ENCODE measurements at places on chromosomes 12 and 14. TPM values are rescaled to one million over a fixed set of nuclear protein-coding genes. Genes with fewer than 3 reads are reported as not detected.

- peak overlapping the region; percentile 94 for H3K27ac ChIP-seq
- peaks cover 95% of the 10 kb centered on the region for H3K4me1 ChIP-seq
- no peaks in the 10 kb centered on the region for H3K27me3 ChIP-seq
- no peaks in the 10 kb centered on the region for H3K36me3 ChIP-seq
- H3K4me3 ChIP-seq = no peak overlapping the region
Measured at GRCh38 chr14:61562321-61563161, 132.8 kb upstream of the HIF1A start.

Gene CATSPERB
- total RNA-seq = not detected

GRCh38 chr14:99179506-99179905 is 92.5 kb downstream of the BCL11B start:
- H3K4me3 ChIP-seq = no peak overlapping the region
- no peaks in the 10 kb centered on the region for H3K4me1 ChIP-seq
- H3K27ac ChIP-seq = no peak overlapping the region
- DNase-seq = no peak
- no peaks in the 10 kb centered on the region for H3K36me3 ChIP-seq

- H3K4me1 ChIP-seq = no peaks in the 10 kb centered on the region
- DNase-seq = no peak
- no peak overlapping the region for H3K4me3 ChIP-seq
- H3K36me3 ChIP-seq = no peaks in the 10 kb centered on the region
- no peak overlapping the region for H3K27ac ChIP-seq
Measured at GRCh38 chr14:54387328-54387727, 9.5 kb upstream of the CDKN3 start.

Gene ATL1
- total RNA-seq = 7.4 TPM

DNA sequence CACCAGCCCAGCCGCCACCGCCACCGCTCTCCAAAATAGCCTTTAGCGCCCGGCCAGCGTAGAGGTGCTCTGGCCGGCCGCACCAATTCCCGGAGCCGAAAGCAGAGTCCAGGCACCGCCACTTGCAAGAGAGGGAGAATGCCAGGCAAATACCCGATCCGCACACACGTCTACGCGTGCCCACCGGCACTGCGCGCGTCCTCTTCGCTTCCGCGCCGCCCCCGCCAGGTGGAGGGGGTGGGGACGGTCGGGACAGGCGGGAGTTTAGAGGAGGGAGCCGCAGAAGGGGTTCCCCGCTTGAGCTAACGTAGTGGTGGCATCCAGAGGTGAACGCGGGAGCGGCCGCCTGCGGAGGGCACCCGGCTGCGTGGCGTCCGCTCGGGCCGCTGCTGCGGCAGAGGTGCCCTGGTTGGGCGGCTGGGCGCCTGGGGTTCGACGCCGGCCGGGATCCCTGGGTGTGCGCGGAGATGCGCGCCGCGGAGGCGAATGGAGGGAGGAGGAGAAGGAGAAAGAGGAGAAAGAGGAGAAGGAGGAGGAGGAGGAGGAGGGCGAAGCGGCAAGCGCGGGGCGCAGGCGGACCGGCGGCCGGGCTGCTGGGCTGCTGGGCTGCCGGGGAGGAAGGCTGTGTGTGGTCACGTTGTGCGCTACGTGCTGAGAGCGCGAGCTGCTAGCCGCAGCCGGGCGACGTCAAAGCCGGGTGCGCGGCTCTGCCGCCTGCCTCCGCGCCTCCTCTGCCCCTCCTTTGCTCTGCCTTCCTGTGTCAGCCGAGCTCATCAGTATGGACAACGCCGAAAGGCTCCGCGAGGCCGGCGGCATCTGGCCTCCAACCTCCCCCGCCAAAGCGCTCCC is at the start of gene MDGA2:
TSS of gene MDGA2 (minus strand) at position 140 of the 849 bp plus-strand sequence.
- no peak within 1 kb of the TSS for H3K27ac ChIP-seq
- peaks cover 66% of the 10 kb centered on the region for H3K27me3 ChIP-seq
- H3K4me1 ChIP-seq = peaks cover 20% of the 10 kb centered on the region
- H3K36me3 ChIP-seq = no peaks in the 10 kb centered on the region
- peak within 1 kb of the TSS; percentile 75 for H3K4me3 ChIP-seq

Gene RNF212B
- not detected for total RNA-seq

- no peak overlapping the region for H3K4me3 ChIP-seq
- H3K36me3 ChIP-seq = no peaks in the 10 kb centered on the region
- peaks cover 40% of the 10 kb centered on the region for H3K4me1 ChIP-seq
- DNase-seq = peak; percentile 70
- peak overlapping the region; percentile 88 for H3K27ac ChIP-seq
- no peaks in the 10 kb centered on the region for H3K27me3 ChIP-seq
Measured at GRCh38 chr14:64566651-64567122, 16.9 kb downstream of the PPP1R36 start.

- peaks cover 12% of the 10 kb centered on the region for H3K27me3 ChIP-seq
- DNase-seq = no peak
- no peak overlapping the region for H3K4me3 ChIP-seq
- H3K36me3 ChIP-seq = no peaks in the 10 kb centered on the region
- H3K4me1 ChIP-seq = no peaks in the 10 kb centered on the region
Measured at GRCh38 chr12:4240161-4240783, 33.3 kb upstream of the CCND2 start.

Gene ARID4A
- 19.1 TPM for total RNA-seq

GRCh38 chr14:69317102-69317755 is 57.3 kb downstream of the GALNT16 start:
- H3K27ac ChIP-seq = peak overlapping the region; percentile 83
- no peaks in the 10 kb centered on the region for H3K36me3 ChIP-seq
- peak; percentile 89 for DNase-seq
- H3K27me3 ChIP-seq = no peaks in the 10 kb centered on the region

- H3K27me3 ChIP-seq = no peaks in the 10 kb centered on the region
- H3K36me3 ChIP-seq = no peaks in the 10 kb centered on the region
- peak overlapping the region; percentile 63 for H3K27ac ChIP-seq
- peaks cover 50% of the 10 kb centered on the region for H3K4me1 ChIP-seq
Measured at GRCh38 chr14:100305324-100306100, 732 bp downstream of the SLC25A29 start.

DNA sequence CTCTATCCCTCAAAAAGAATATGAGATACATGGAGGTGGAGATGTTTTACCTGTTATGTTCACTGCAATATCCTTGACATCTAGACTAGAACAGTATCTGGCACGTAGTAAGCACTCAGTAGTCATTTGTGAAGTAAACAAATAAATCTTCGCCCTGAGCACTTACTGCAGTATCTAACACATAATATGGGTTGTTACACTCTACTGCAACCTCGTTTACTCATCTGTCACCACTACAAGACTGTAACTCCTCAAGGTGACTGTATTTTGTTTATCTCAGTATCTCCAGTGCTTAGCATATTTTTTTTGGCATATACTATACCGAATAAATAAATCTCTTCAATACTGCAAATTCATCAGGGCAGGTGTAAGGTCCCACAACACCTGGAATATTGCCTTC is 66.1 kb downstream of the WASHC3 start:
- H3K4me1 ChIP-seq = no peaks in the 10 kb centered on the region
- peaks cover 34% of the 10 kb centered on the region for H3K27me3 ChIP-seq
- no peak for DNase-seq
- H3K36me3 ChIP-seq = no peaks in the 10 kb centered on the region
- no peak overlapping the region for H3K27ac ChIP-seq

Gene NXPH4
- 62.6 TPM for total RNA-seq

- H3K27me3 ChIP-seq = no peaks in the 10 kb centered on the region
- peak overlapping the region; percentile 63 for H3K27ac ChIP-seq
- H3K36me3 ChIP-seq = no peaks in the 10 kb centered on the region
- no peak for DNase-seq
Measured at GRCh38 chr14:76940021-76940760, 88.3 kb downstream of the IRF2BPL start.

Gene LRR1
- total RNA-seq = 8.1 TPM

- no peak overlapping the region for H3K4me3 ChIP-seq
- H3K36me3 ChIP-seq = no peaks in the 10 kb centered on the region
- no peak for DNase-seq
- H3K27ac ChIP-seq = no peak overlapping the region
- peaks cover 54% of the 10 kb centered on the region for H3K4me1 ChIP-seq
Measured at GRCh38 chr12:75709503-75709902, 198.1 kb upstream of the KRR1 start.

DNA sequence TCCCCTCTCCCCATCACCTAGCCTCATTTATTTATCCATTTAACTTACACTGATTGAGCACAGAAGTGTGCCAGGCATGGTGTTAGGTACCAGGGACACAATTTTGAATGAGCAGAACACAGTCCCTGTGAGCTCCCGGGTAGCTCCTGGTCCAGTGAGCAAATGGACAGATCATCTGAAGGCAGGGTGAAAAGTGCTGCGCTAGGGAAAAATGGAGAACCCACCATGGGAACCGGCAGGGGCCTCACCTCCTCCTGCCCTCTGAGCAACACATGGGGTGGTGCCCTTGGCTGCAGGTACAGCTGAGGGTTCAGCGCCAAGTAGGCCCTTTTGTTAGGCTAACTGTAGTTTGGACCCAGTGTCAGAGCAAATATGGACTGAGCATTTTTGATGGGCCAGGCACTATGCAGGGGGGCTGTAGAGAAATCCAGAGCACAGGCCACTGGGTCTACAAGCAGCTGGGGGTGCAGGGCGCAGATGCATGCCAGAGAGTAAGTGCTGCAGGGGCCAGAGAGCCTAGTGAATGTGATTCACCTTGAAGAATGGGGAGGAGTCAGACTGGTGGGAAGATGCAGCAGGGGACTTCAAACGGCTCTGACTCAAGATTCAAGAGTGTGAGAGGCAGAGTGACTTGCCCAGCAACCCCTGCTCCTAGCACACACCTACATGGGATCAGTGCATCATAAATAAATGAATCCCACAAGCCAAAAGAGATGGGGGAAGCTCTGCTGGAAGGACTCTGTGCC is 28.2 kb downstream of the LTBP2 start:
- H3K27ac ChIP-seq = peak overlapping the region; percentile 85
- H3K36me3 ChIP-seq = peaks cover 48% of the 10 kb centered on the region
- no peak overlapping the region for H3K4me3 ChIP-seq
- DNase-seq = no peak
- peaks cover 61% of the 10 kb centered on the region for H3K4me1 ChIP-seq

Gene WNT5B
- 99.5 TPM for total RNA-seq

Gene GDF11
- total RNA-seq = 11.6 TPM

Gene GLS2
- total RNA-seq = 0.31 TPM

Gene TMEM116
- 12.6 TPM for total RNA-seq

- peaks cover 11% of the 10 kb centered on the region for H3K4me1 ChIP-seq
- no peak overlapping the region for H3K27ac ChIP-seq
- H3K4me3 ChIP-seq = no peak overlapping the region
- H3K27me3 ChIP-seq = no peaks in the 10 kb centered on the region
- no peak for DNase-seq
- H3K36me3 ChIP-seq = no peaks in the 10 kb centered on the region
Measured at GRCh38 chr14:32350020-32350419, 20.9 kb downstream of the AKAP6 start.

Gene TRPV4
- 1.3 TPM for total RNA-seq

- H3K4me3 ChIP-seq = no peak overlapping the region
- H3K27ac ChIP-seq = no peak overlapping the region
- H3K27me3 ChIP-seq = no peaks in the 10 kb centered on the region
Measured at GRCh38 chr12:103865151-103865730, 24.2 kb upstream of the NT5DC3 start.

Gene CKB
- 25.4 TPM for total RNA-seq

- peak overlapping the region; percentile 82 for H3K27ac ChIP-seq
- no peak overlapping the region for H3K4me3 ChIP-seq
- DNase-seq = no peak
- H3K27me3 ChIP-seq = no peaks in the 10 kb centered on the region
- no peaks in the 10 kb centered on the region for H3K36me3 ChIP-seq
Measured at GRCh38 chr14:52080808-52081755, 12.2 kb upstream of the NID2 start.

Gene POTEG
- total RNA-seq = not detected

GRCh38 chr12:34244608-34245007 is 222.3 kb downstream of the ALG10 start:
- H3K36me3 ChIP-seq = no peaks in the 10 kb centered on the region
- H3K4me3 ChIP-seq = no peak overlapping the region
- DNase-seq = peak; percentile 1
- no peaks in the 10 kb centered on the region for H3K4me1 ChIP-seq
- H3K27ac ChIP-seq = no peak overlapping the region

GRCh38 chr14:56135001-56135400 is 16.8 kb downstream of the PELI2 start:
- H3K27ac ChIP-seq = no peak overlapping the region
- H3K4me3 ChIP-seq = no peak overlapping the region
- no peaks in the 10 kb centered on the region for H3K27me3 ChIP-seq
- H3K36me3 ChIP-seq = no peaks in the 10 kb centered on the region
- no peak for DNase-seq
- peaks cover 29% of the 10 kb centered on the region for H3K4me1 ChIP-seq

GRCh38 chr14:47710581-47710980 is 35.2 kb upstream of the MDGA2 start:
- H3K27ac ChIP-seq = no peak overlapping the region
- no peaks in the 10 kb centered on the region for H3K4me1 ChIP-seq
- DNase-seq = no peak

- H3K27ac ChIP-seq = no peak overlapping the region
- no peaks in the 10 kb centered on the region for H3K4me1 ChIP-seq
- H3K4me3 ChIP-seq = no peak overlapping the region
- H3K36me3 ChIP-seq = peaks cover 11% of the 10 kb centered on the region
- no peaks in the 10 kb centered on the region for H3K27me3 ChIP-seq
Measured at GRCh38 chr14:92653162-92653651, 95.2 kb downstream of the LGMN start.

DNA sequence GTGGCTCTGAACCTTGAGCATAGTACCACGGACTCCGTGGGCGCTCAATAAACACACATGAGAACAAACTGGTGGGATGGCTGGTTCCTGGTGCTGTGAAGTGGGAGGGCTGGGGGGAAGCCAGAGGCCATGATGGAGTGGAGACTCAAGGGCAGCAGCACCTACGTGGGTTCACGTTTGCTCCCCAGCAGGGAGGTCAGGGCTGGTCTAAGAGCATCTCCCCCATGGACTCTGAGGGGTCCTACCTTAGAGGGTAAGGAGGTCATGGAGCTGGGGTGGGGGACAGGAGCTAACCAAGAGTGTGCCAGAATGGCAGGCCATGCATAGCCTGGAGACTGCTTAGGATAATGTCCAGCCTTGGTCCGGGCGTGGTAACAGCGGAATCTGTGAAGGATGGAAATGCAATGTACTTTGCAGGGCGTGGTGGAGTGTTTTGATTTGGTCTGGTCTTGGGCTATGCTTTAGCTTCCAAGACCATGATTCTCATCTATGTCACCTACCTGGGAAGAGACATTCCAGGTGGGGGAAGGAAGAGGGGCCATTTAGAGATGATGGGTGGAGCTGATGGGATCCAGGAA is 103.0 kb downstream of the PRMT8 start:
- no peak for DNase-seq
- no peaks in the 10 kb centered on the region for H3K36me3 ChIP-seq
- no peak overlapping the region for H3K27ac ChIP-seq
- no peaks in the 10 kb centered on the region for H3K27me3 ChIP-seq
- H3K4me3 ChIP-seq = no peak overlapping the region

GRCh38 chr14:36020120-36021029 is 156.1 kb downstream of the PTCSC3 start:
- no peak for DNase-seq
- no peaks in the 10 kb centered on the region for H3K36me3 ChIP-seq
- H3K27me3 ChIP-seq = peaks cover 32% of the 10 kb centered on the region
- no peaks in the 10 kb centered on the region for H3K4me1 ChIP-seq
- no peak overlapping the region for H3K4me3 ChIP-seq

Data from osteocyte (in vitro differentiated cells).